ENCODE measurements at places on chromosomes 13 and 19. TPM values are rescaled to one million over a fixed set of nuclear protein-coding genes. Genes with fewer than 3 reads are reported as not detected.

Gene RNF113B
- total RNA-seq, result not detected

Gene ZSWIM9
- total RNA-seq, result 4.4 TPM

Gene SPRY2
- total RNA-seq, result 49.2 TPM

Gene NLRP11
- not detected for total RNA-seq

Gene NXNL1
- total RNA-seq, result not detected

Gene ATXN8OS
- not detected for total RNA-seq

- H3K27me3 ChIP-seq, result no peaks in the 10 kb centered on the region
- DNase-seq, result no peak
- H3K36me3 ChIP-seq, result no peaks in the 10 kb centered on the region
- H3K4me1 ChIP-seq, result no peaks in the 10 kb centered on the region
Observed at GRCh38 chr13:107422421-107422820, 792.9 kb downstream of the LIG4 start.

DNA sequence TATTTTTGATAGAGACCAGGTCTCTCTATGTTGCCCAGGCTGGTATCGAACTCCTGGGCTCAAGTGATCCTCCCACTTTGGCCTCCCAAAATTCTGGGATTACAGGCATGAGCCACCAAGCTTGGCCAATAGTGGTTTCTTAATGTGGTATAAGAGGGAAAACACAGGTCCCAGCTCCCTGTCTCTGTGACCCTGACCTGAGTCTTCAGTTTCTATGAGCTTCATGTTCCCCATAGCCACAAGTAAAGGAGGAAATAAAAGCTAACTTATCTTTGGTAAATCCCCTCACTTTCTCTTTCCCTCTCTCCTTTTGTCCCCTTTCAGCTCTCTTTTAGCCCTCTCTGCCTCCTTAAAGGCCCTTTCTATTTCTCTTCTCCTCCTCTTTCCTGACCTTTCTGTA lies 50.3 kb downstream of the ABCC4 start:
- H3K36me3 ChIP-seq, result no peaks in the 10 kb centered on the region
- no peaks in the 10 kb centered on the region for H3K4me1 ChIP-seq
- no peaks in the 10 kb centered on the region for H3K27me3 ChIP-seq
- no peak overlapping the region for H3K4me3 ChIP-seq

- H3K4me1 ChIP-seq, result no peaks in the 10 kb centered on the region
- peaks cover 12% of the 10 kb centered on the region for H3K36me3 ChIP-seq
- no peaks in the 10 kb centered on the region for H3K27me3 ChIP-seq
Observed at GRCh38 chr13:113086991-113087922, 18.3 kb upstream of the F7 start.

DNA sequence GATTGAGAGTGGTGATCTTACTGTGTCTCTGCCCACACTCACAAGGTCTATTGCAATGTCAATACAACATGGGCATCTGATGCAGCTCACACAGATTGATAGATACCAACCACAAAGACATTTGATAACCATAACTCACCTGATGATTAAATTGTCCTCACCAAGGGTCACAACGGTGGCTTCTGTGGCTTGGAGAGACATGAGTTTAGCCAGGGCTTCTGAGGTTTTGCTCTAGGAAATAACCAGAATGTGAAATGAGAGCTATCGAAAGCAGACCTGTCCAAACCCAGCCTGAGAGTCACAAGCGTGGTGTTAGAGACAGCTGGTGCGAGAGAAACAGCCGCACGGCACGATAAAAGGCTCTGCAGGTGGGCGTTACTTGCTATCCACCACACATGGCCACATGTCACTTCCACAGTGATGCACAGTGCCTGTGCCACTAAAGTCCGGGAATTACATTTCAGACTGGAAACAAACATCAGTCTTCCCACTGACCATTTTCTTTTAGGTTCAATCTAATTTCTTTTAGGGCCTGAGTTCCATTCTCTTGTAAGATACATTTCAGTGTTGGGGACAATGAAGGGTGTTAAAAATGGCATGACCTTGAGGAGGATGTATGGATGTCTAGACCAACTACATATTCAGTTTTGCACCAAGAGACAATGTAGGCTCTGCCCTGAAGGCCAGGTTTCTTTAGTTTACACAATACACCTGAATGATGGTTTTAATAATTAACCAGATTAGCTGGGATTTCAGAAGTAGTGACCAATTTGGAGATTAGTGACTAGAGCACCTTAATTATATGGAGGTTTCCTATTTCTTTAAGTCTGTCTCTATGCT lies 53.7 kb downstream of the ATP7B start:
- H3K27ac ChIP-seq, result no peak overlapping the region
- no peaks in the 10 kb centered on the region for H3K4me1 ChIP-seq
- H3K36me3 ChIP-seq, result no peaks in the 10 kb centered on the region
- no peaks in the 10 kb centered on the region for H3K27me3 ChIP-seq

DNA sequence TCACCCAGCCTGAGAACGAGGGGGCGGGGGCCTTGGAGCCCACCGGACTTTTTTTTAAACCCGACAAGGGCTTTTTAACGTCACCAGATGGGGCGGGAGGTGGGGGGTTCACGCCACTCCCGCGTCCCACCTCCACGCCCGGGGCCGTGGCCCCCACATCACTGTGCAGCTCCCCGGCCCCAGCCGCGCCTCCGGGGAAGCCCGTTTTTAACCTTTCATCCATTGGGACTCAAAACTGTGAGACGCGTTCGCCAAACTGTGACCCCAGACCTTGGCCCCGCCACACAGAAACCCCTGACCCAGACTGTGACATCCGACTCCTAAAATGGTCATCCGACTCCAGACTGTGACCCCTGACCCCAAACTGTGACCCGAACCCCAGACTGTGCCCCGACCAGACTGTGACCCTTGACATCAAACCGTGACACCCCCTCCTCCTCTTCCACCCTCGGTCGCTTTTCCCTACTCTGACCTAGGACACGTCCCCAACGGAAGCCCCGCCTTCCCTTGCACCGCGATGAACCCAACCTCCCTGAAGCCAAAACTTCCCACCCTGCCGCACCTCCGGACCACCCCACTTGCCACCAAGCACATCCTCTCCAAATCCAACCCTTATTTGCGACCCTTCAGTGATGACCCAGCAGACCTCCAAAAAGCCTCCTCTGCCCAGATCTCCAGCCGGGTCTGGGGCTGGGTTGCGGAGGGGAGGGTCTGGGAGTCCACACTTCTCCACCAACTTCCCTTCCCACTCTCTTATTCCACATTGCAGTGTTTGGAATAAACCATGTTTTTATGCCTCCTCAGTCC lies 1.5 kb upstream of the GRWD1 start:
- peaks cover 3% of the 10 kb centered on the region for H3K36me3 ChIP-seq
- peak overlapping the region; percentile 79 for H3K4me3 ChIP-seq
- H3K27ac ChIP-seq, result peak overlapping the region; percentile 77
- H3K27me3 ChIP-seq, result peaks cover 3% of the 10 kb centered on the region

GRCh38 chr19:47446534-47447469 lies 24.9 kb downstream of the SLC8A2 start:
- DNase-seq, result no peak
- no peak overlapping the region for H3K27ac ChIP-seq
- peaks cover 7% of the 10 kb centered on the region for H3K4me1 ChIP-seq

- H3K27ac ChIP-seq, result no peak overlapping the region
- DNase-seq, result no peak
- H3K4me3 ChIP-seq, result no peak overlapping the region
- H3K4me1 ChIP-seq, result no peaks in the 10 kb centered on the region
- no peaks in the 10 kb centered on the region for H3K36me3 ChIP-seq
Observed at GRCh38 chr19:32870981-32871451, 1.4 kb upstream of the SLC7A9 start.

DNA sequence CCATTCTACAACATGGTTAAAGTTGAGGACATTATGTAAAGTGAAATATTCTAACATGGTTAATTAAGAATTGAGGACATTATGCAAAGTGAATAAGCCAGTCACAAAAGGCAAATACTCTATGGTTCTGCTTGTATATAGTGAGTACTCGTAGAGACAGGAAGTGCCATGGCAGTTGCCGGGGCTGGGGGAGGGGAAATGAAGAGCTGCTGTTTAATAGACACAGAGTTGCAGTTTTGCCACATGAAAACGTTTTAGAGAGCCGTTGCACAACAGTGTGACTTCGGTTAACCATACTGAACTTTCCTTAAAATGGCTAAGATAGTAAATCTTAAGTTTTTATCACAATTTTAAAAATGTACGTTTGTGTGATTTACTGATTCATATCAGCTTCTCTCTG lies 176.9 kb downstream of the SHISA2 start:
- H3K36me3 ChIP-seq, result no peaks in the 10 kb centered on the region
- no peak for DNase-seq
- no peaks in the 10 kb centered on the region for H3K27me3 ChIP-seq
- no peaks in the 10 kb centered on the region for H3K4me1 ChIP-seq
- no peak overlapping the region for H3K27ac ChIP-seq

- no peaks in the 10 kb centered on the region for H3K27me3 ChIP-seq
- H3K36me3 ChIP-seq, result no peaks in the 10 kb centered on the region
- peak overlapping the region; percentile 83 for H3K4me3 ChIP-seq
- DNase-seq, result no peak
- peaks cover 21% of the 10 kb centered on the region for H3K4me1 ChIP-seq
- peak overlapping the region; percentile 29 for H3K27ac ChIP-seq
Observed at GRCh38 chr13:39655041-39655568, 357 bp upstream of the COG6 start.

GRCh38 chr19:46648060-46648960 lies 12.3 kb upstream of the GNG8 start:
- no peaks in the 10 kb centered on the region for H3K27me3 ChIP-seq
- H3K4me3 ChIP-seq, result no peak overlapping the region
- H3K36me3 ChIP-seq, result peaks cover 20% of the 10 kb centered on the region
- H3K4me1 ChIP-seq, result peaks cover 58% of the 10 kb centered on the region
- DNase-seq, result no peak
- peak overlapping the region; percentile 17 for H3K27ac ChIP-seq

DNA sequence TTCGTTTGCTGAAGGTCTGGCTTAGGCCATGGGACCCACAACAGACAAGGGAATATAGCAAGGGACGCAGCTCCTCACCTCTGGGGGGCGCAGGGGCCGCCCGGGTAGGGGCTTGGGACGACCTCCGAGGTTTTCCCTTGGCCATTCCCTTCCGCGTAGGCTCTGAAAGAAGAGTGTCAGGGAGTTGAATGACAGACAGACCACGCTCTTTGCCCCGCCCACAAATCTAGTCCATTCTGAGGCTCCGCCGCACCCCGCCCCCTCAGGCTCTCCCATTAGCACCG lies 11.4 kb upstream of the ZNF414 start:
- H3K4me1 ChIP-seq, result peaks cover 7% of the 10 kb centered on the region
- peak overlapping the region; percentile 84 for H3K4me3 ChIP-seq
- no peaks in the 10 kb centered on the region for H3K27me3 ChIP-seq

DNA sequence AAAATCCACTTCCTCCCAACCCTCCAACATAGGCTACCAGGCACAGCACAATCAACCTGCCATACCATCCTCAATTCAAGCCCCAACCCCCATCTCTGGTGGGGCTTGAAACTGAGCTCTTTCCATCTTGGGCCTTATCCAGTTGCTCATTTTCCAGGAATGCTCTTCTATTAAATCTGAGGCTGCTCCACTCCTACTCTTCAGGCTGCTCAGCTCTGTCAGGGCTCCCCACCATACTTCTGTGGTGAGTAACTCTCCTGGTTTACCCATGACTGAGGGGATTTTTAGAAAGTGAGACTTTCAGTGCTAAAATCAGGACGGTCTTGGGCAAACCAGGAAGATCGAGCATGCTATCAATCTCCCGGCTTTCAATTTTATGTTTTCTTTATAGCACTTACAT lies 512.8 kb downstream of the LMO7 start:
- no peaks in the 10 kb centered on the region for H3K27me3 ChIP-seq
- H3K27ac ChIP-seq, result no peak overlapping the region
- no peak overlapping the region for H3K4me3 ChIP-seq
- no peaks in the 10 kb centered on the region for H3K36me3 ChIP-seq
- no peak for DNase-seq

DNA sequence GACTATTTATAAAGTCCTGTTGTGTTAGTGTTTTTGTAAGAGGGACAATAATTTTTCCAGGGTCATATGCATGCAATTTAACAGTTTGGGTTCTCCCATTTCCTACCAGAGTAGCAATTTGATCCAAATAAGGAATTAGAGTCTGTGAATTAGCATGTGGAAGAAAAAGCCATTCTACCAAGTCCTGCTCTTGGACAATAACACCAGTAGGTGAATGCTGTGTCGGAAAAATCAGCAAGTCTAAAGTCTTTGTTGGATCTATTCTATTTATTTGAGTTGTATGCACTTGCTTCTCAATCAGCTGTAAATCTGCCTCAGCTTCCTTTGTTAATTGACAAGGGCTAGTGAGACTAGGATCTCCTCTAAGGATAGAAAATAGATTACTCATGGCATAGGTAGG lies 21.4 kb upstream of the IL17D start:
- H3K27ac ChIP-seq, result no peak overlapping the region
- H3K4me1 ChIP-seq, result no peaks in the 10 kb centered on the region
- no peak for DNase-seq
- no peaks in the 10 kb centered on the region for H3K36me3 ChIP-seq
- H3K27me3 ChIP-seq, result no peaks in the 10 kb centered on the region
- H3K4me3 ChIP-seq, result no peak overlapping the region

GRCh38 chr13:109684824-109685202 lies 101.6 kb downstream of the IRS2 start:
- no peaks in the 10 kb centered on the region for H3K4me1 ChIP-seq
- DNase-seq, result no peak
- no peaks in the 10 kb centered on the region for H3K36me3 ChIP-seq
- peak overlapping the region; percentile 32 for H3K4me3 ChIP-seq
- H3K27me3 ChIP-seq, result no peaks in the 10 kb centered on the region

DNA sequence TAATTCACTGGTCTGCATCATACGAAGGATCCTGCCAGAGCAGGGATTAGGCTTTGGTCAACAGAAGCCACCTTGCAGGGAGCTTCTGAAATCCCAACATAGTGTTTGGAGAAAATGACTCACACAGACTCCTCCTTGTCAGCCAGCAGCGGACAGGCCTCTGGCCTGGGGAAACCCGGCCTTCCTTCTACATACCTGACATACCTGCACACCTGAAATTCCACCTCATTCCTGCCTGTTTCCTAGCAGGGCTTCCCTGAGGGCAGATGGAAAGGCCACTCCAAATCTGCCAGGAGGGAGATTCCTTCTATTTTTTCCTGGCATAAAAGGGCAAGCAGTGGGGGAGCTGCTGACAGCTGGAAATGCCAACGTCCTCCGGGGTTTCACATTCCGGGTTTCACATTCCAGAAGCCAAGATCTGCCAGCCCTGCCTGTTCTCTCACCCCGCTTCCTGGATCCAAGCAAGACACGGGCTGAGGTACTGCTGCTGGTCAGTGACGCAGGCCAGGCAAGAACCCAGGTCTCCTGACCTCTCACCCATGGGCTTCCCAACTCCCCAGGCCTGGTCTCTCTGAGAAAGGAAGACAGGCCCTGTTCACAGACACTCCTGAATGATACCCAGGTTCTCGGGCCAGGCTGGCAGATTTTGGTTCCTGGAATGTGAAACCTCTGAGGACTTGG lies 18.2 kb upstream of the IGFL1 start:
- peaks cover 15% of the 10 kb centered on the region for H3K4me1 ChIP-seq
- no peak overlapping the region for H3K27ac ChIP-seq
- H3K27me3 ChIP-seq, result no peaks in the 10 kb centered on the region
- no peak overlapping the region for H3K4me3 ChIP-seq
- DNase-seq, result no peak
- no peaks in the 10 kb centered on the region for H3K36me3 ChIP-seq

All from thoracic aorta (tissue), 2 donors.